ENCODE measurements at places on chromosomes 5 and 9.

DNA sequence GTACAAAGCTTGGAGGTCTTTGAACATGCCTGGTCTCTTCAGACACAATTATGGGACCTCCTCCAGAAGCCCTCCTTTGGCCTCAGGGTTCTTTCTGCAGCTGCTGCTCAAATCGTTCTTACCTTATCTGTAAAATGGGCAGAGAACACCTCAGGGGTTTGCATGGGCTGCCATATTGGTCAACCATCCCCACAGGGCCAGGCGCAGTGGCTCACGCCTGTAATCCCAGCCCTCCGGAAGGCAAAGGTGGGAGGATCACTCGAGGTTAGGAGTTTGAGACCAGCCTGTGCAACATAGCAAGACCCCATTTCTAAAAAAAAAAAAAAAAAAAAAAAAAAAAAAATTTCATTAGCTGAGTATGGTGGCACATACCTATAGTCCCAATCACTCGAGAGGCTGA lies 29.1 kb upstream of the TCF7 start:
- DNase-seq, result no peak

DNA sequence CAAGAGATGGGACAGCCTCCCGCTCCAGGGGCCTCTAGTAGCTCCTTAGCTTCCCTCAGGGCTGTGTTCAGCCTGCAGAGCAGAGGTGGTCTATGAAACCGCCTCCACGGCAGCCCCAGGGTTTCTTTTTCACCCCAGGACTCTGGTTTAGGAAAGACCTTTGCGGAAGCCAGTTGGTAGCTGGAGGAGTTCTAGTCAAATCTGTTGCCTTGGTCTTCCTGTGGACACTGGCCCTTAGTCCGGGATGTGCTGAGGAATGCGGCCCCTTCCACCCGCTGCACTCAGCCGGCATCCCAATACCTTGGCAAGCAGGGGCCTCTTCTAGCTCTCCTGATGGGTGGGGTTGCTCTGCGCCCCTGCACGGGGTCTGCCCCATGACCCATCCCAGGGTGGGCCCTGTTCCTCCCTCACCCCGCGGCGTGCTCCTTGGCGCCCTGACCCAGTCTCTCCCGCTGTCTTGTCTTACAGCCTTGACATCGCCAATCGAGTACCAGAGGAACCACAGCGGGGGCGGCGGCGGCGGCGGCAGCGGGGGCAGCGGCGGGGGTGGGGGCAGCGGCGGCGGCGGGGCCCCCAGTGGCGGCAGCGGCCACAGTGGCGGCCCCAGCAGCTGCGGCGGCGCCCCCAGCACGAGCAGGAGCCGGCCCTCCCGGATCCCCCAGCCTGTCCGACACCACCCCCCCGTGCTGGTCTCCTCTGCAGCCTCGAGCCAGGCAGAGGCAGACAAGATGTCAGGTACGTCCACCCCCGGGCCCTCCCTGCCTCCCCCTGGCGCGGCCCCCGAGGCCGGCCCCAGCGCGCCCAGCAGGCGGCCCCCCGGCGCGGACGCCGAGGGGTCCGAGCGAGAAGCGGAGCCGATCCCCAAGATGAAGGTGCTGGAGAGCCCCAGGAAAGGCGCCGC lies 94.3 kb upstream of the OTULINL start:
- no peak for DNase-seq

GRCh38 chr5:116864157-116864837 lies 289.7 kb upstream of the SEMA6A start:
- DNase-seq, result no peak

DNA sequence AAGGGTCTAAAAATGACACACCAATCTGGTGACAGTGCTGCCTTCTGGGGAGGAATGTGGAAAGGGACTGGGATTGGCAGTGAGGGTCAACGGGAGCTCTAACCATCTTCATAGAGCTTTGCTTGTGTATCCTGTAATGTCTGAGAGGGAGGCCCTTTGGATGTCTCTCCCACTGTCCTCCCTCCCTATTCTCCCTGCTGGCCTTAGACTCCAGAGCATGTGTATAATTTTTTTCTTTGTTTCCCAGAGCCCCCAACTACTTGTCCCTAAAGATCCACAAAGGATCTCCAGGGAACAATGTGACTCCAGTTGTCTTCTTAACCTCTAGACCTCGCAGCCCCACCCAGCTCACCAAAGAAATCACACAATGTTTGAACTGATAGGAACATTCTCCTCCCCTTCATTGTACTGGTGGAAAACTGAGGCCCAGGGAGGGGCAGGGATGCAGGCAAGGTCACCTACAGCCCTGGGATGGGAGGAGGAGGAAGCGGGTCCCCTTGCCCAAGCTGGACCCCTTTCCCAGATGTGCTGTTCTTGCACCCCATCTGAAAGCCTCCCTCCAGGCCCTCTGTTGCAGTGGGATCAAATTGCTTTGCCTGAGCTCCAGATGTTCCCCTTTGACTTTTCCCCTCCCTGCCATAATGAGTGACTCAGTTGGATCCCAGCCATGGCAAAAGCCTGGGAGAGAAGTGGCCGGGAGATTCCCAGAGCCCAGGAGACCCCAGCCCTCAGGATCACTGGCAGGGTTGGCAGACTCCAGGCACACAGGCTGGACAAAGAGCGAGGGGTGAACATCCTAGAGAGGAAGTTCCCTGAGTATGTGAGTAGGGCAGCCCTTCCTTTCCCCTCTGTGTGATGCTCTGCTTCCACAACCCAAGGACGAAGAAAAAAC lies 21.8 kb downstream of the SPARC start:
- DNase-seq, result no peak

DNA sequence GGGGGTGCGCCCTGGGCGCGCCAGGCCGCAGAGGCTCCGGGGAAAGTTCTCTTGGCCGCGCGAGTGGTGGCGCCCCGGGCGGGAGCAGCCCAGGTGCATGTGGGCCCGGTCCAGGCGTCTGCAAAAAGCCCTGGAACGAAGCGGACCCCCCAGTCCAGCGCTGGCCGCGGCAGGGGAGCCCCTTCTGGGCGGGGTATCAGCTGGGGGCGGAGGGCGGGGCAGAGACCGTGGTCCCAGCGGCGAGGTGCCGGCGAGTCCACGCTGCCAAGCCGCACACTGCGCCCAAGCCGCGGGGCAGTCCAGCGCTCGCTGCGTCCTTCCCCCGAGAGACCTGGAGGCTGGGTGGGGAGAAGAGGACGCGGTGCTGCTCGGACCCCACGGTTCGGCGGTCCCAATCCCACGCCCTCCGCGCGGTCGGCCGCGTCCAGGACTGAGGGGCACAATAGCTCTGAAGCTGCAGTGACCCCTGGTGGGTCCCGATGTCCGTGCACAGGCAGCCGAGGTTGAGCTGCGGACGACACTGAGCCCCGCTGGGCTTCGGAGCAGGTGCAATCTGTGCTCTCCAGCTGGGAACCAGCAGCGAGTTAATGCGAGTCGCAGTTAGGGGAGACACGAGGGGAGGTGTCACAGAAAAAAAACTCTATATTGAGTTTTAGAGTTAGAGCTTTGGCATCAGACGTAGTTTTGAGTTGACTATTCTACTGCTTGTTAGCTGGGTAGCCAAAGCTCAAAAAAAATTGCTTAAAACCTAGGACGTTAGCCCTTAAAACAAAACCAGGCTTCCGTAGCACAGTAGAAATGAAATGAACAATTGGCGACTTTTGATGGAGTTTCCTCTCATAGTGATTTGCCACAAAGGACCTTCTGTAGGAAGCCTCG lies 1.1 kb upstream of the EPB41L4A start:
- DNase-seq, result no peak

- DNase-seq, result no peak
Observed at GRCh38 chr9:137138058-137138721, 764 bp upstream of the GRIN1 start.

DNA sequence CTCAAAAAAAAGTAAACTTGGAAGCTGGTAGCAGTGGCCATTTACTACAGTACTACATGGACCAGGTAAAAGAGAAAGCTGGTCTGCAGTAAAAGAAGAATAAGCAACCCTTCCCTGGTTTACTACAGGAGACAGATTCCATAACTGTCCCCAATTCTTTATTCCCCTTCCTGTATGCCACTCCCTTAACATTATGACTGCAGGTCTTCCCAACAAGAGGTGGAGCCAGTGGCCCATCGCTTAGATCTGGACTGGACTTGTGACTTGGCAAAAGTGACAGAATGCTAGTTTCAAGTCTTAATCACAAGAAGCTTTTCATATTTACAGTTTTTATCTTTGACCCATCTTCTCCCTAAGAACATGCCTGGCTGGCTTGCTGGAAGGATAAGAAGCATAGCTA lies 42.6 kb upstream of the SLC12A2 start:
- DNase-seq, result no peak

DNA sequence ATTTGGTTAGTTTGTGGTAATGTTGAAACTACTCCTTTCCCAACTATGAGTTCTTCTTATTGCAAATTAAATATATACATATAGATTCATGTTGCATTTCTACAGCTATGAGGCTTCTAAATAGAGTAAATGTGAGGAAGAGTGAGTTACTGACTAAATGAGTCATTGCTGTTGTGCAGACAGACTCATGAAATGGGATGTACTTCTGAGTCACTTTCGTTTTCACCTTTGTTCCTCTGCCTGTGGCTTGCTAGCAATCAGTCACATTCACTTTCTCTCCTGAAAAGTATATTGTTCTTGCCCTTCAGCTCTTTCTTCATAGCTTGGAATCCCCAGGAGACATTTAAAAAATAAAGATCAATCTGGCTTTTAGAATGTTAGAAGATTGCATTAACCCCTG lies 295.5 kb upstream of the SMC2 start:
- no peak for DNase-seq

GRCh38 chr5:118921866-118922265 lies 66.5 kb downstream of the DTWD2 start:
- no peak for DNase-seq

DNA sequence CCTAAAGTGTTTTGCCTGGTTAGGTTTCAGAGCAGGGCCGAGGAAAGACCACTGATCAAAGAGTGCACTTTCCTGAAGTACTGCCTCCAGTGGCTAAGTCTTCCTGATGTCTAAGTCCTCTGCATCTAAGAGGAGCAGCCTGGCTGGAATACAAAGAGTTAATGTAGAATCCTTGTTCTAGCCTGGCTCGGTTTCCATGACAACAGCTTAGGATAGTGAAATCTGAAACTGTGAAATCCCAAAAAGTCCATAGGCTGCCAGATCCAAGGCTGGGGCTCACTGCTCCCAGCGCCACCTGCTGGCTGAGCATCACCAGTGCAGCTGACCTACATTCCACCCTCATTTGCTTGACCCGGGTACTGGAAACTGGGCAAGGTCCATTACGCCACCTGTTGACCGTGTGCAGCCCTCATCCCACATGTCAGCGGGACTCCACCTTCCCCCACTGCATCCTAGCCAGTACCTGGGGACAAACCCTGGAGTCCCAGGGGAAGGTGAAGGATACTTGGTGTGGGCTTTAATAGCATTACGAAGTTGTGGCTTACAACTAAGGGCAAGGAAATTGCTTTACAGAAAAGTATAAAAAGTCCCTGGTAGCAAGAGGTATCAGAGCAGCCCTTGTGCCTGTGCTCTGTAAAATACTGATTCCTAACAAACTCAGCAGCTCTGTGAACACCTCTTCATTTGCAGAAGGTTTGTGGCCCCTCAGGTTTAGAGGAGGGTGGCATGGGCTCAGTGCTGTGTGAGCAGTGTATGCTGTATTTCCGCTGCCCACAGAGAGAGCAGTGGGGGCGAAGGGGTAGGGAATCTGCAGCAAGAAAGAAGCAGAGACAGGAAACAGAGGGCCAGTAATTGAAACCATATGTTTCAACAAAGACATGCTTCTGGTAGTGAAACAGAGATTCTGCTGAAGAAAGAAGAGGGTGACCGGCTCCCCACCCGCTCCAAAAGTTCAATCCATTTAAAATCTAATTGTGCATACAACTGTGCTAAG lies 36.0 kb downstream of the PCDHGC5 start:
- DNase-seq, result no peak

DNA sequence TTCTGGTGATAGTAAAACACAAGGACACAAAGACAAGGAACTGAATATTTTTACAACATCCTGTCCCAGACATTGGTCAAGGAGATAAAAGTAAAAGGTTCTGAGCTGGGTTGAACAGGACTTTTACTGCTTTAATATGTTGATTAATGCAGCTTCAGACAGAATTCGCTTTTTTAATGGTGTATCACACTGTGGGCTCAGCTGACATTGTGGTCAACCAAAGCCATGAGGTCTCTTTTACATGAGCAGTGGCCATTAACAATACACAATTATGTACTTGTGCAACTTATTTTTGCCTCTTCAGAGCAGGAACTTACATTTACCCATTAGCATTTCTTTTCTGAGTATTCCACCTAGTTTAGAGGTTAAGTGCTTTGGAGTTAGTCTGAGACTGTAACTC lies 22.8 kb upstream of the ERBIN start:
- no peak for DNase-seq

DNA sequence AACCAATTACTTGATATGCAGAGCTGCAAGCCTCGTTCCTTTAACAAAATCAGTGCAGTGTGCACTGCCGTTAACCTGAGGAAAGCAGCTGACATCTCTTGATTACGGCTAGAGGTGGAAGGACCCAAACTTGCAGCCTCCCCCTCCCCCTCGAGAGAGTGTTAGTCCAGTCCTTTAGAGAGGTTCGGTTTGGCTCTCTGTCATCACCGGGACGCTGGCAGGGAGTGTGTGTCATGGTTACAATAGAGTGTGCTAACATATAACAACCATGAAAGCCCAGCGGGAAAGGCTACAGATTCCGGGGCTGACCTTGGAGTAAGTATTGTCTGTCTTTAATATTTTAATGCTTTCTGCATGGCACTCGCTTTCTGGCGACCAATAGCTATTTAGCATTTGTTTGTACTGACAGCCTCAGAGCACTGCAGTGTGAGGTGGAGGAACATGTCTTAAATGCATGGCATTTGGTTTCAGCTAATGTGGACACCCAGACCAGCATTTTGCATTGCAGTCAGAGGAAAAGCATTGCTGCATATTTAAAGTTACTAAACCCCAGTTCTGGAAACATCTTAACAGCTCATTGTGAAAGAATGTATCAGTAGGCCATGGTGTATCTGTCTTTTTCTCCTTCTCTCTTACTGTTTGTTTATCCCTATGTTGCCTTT lies 237.5 kb downstream of the CD180 start:
- no peak for DNase-seq

- peak; percentile 14 for DNase-seq
Observed at GRCh38 chr5:134525683-134526482, 413 bp downstream of the JADE2 start.

DNA sequence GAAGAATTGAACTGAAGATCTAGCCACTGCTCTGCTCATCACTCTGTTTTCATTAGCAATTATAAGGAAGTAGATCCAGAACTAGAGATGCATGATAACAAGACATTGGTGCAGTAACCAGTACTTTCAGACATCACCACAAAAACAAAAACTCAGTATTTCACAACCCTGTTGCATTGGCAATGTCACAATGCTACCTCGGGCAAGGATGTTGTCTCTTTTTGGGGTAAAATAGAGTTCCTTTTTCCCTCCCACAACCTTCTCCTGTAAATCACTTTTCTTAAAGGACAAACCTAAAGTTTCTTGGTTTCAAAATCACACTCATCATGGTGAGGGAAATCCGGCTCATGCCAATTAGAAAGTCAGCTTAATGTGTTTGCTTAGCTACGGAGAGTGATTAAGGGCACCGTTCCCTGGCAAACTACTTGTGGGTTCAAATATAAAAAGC lies 420.1 kb upstream of the MEF2C start:
- no peak for DNase-seq

Measured in stimulated activated CD8-positive, alpha-beta memory T cell treated with anti-CD3 and anti-CD28 coated beads, Interleukin-4, amount 100 ng/mL, for 4 hours (primary cell).